ENCODE measurements at places on chromosomes 7 and 10. TPM values are rescaled to one million over a fixed set of nuclear protein-coding genes. Genes with fewer than 3 reads are reported as not detected.

The VSTM2A gene
- not detected for total RNA-seq

The SKIDA1 gene
- total RNA-seq = 0.32 TPM

The SPDYE5 gene
- total RNA-seq = not detected

The EIF5AL1 gene
- 0.86 TPM for total RNA-seq

The HOXA3 gene
- total RNA-seq = 11.7 TPM

DNA sequence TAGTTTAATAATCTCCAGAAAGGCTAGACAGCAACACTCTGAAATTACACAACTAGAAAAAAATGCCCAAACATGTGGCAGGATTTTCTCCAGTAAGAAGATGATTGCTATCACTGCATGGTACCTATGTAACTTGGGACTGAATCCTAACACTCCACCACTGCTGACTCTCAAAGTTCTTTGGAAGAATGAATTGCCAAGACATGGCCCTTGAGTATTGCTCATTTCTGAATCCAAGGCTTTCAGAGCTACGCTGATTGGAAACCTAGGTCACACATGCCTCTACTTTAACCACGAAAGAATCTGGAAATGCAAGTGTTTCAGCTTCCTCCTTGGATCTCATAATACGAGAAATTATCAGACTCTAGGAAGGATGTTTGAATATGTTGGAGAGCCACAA is 167.5 kb upstream of the CELF2 start:
- no peak for DNase-seq

DNA sequence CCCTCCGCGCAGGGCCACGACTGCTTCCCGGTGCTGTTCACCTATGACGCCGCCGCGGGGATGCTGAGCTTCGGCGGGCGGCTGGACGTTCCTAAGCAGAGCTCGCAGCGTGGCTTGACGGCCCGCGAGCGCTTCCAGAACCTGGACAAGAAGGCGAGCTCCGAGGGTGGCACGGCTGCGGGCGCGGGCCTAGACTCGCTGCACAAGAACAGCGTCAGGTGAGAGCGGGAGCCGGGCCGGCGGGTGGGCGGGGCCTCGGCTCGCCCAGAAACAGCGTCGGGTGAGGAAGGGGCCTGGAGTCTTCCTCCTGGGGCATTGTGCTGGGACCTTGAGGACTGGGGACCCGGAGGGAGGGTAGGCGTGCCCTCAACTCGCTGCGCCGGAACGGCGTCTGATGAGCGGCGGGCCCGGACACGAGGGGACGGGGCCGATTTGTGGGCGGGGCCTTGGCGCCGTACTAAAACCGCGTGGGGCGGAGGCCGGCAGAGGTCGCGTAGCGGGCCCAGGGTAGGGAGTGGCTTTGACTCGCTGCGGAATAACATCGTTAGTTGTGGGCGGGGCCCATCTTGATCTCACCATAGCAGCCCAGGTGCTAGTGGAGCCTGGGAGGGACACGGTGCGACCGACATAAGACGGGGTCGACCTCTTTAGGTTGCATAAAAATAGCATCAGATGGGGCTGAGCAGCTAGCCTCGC is 15.6 kb downstream of the PDAP1 start:
- DNase-seq = peak; percentile 60

GRCh38 chr10:69222157-69223027 is 2.3 kb downstream of the HKDC1 start:
- DNase-seq = peak; percentile 88

- peak; percentile 31 for DNase-seq
Observed at GRCh38 chr7:3302681-3303320, 1.7 kb downstream of the SDK1 start.

- DNase-seq = no peak
Observed at GRCh38 chr10:88920986-88921593, 31.5 kb downstream of the ACTA2 start.

DNA sequence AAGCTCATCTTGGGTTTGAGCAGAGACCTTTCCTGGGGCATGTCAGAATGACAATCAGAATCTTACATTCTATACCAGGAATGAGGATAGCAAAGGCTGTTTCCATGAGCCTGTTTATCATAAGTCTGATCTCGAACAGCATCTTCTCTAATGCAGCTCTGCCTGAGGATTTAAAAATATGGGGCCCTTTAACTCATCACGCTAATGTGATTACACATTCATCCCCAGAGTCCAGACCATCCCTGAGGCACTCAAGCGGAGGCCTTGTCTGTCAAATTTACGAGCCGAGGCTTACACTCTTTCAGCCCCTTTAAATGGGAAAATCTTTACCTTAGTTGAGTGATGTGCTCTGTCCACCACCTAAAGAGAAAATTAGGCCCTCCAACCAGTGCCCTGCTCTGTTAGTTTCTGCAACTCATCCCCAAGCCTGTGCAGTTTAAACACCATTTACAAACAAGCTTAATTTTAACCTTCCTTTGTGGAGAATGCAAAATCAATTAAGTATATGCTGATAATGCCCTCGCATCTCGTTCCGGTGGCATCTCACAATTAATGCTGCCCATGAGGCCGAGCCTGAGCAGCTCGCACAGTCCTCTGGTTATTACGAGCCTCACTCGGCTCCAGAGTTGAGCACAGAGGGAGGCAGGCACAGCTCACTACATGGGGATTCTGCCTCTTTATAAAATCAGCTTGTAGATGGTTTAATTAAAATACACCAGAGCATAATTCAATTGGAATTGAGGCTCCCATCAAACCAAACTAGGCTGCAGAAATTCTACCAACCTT is 16.0 kb downstream of the CHST15 start:
- DNase-seq = peak; percentile 14

DNA sequence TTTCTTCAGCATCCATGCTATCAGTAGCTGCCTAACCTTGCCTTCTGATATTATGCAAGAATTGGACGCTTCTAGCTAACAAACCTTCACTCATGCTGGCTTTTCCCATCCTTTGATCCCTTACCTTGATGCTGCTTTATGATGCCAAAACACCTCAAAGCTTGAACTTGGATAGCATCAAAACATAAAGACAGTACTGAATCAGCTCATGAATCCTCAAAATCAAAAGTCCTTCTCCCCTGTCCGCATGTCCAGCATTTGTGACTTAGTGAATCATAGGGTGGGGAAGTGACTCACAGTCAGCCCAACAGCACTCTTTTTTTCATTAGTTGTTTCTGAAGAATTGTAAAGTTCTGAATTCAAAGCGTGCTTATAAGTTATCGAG is 89.5 kb upstream of the PIK3CG start:
- DNase-seq = peak; percentile 77

GRCh38 chr10:126734967-126735366 is 64.5 kb upstream of the C10orf90 start:
- no peak for DNase-seq

- DNase-seq = no peak
Observed at GRCh38 chr7:37394158-37394557, 54.5 kb downstream of the ELMO1 start.

DNA sequence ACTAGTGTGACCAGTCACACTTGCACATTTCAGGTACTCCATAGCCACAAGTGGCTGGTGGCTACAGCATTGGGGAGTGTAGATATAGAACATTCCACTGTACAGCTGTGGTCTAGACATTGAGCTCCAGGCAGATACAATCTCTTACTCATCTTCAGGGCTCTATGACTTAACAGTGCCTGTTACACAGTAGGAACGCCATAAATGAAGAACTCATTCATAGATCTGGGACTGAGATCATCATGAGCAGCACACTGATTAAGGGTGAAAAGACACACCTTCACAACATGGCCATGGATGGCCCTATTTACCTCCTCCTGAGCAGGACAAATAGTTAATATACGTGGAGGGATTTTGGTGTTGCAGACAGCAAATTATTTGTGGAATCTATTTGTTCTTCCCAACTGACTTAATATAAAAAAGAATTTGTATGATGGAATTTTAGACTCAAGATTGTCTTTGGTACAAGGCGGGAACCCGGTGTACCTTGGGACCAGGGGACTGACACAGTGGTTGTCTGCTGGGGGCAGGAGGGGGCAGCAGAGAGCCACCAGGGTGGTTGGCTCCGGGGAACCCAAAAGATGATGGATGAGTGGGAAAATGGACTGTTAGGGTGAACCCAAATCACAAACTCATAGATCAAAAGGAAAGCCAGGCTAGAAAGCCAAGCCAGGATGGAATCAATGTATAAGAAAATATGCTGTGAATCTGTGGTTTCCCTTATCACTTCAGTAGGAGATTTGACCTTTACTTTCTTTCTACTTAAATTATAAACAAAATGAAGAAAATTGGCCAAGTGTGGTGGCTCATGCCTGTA is 24.3 kb upstream of the CPA2 start:
- peak; percentile 92 for DNase-seq

GRCh38 chr7:95772771-95773581 is 622 bp downstream of the DYNC1I1 start:
- DNase-seq = peak; percentile 10

GRCh38 chr7:24732646-24733413 is 24.4 kb downstream of the GSDME start:
- DNase-seq = peak; percentile 60

DNA sequence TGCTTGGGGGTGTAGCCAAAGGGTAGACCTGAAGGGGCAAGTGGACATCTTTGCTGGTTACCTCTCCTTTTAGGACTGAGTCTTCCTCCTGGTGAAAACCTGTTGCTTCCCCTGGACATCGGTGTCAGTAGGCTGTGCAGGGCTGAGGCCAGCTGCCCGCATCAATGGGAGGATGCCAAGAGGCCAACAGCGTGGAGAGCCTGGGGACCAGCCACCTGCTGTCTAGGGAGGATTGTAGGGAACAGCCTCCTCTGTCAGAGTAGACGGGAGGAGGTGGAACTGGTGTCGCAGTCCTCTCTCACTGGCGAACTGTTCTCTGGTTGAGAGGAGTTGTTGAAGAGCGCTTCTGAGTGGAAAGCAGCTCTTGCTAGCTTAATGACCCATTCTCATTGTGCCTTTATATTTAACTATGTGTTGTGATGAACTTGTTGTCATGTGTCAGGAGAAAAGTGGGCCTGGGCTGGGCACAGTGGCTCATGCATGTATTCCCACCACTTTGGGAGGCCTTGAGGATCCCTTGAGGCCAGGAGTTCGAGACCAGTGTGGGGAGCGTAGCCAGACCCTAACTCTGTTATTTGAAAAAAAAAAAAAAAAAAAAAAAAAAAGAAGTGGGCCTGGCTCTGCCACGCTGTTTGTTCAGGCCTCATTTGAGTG is 1.8 kb downstream of the SUFU start:
- no peak for DNase-seq

GRCh38 chr10:35561715-35562114 is 43.4 kb upstream of the GJD4 start:
- no peak for DNase-seq

GRCh38 chr10:26779176-26779860 is 81.4 kb downstream of the ABI1 start:
- no peak for DNase-seq

DNA sequence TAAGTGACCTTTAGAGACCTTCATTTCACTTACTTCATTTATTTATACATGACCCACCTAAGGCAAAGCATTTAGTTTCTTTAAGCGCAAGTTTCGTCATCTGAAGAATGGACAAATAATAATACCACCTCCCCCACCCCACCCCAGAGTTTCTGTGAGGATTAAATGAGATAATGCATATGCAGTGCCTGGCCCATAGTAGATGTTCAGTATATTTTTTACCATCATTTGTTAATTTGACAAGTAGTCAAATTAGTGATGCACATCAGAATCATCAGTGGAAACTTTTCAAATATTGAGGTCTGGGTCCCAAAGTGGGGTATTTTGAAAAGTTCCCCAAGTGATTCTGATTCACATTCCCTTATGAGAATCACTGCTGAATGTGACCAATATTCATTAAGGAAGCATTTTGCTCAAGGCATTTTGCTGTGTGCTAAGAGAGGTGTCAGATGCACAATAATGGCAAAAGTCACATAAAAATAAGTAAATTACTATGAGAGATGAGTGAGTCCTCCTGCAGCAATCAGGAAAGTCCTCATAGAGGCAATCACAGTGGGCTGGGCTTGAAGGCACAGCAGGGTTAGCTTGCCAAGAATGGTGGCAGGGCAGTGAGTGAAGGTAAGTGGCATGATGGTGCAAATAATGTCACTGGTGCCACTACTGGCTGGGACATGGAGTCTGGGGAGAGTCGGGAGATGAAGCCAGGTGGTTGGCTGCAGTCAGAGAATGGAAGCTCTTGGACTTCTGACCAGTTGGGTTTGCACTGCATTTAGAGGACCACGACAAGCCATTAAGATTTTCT is 244.1 kb downstream of the PTEN start:
- no peak for DNase-seq

GRCh38 chr7:92691578-92691977 is 101.4 kb upstream of the FAM133B start:
- peak; percentile 83 for DNase-seq

DNA sequence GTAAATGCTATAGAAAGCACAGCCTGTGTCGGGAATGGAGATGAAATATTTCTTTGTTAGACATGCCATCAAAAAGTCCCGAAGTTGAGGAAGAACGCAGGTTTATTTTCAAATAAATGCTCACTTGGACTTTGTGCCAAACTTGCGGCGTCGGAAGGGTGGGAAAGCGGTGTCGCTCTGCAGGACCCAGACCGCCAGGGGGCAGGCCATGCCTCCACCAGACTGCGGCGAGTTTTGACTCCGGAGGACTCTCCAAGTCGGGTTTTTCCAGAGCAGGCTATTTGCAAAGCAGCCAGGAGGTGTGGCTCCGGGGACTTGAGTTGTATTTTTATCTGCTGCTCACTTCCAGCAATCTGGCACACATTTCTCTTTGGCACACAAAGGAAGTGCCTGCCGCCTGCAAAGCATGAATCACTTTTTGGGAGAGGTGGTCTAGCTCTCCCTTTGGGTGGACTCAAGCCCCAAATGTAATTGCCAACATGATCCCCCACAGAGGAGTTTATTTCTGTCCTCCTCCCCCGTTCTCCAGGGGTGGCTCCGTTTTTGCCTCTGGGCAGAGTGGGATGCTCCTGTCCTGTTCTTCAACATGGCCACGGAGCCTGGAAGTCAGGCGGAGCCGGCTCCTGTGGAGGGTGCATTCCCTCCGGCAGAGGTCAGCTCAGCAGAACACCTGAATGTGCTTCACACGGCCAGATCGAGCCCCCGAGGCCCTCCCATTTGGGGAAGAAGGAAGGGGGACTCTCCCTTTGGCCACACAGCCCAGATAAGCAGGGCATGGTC is 82.3 kb upstream of the GPR26 start:
- peak; percentile 56 for DNase-seq
